CD8-positive, alpha-beta T cell (primary cell): ENCODE measurements at places on chromosomes 11 and 22.

DNA sequence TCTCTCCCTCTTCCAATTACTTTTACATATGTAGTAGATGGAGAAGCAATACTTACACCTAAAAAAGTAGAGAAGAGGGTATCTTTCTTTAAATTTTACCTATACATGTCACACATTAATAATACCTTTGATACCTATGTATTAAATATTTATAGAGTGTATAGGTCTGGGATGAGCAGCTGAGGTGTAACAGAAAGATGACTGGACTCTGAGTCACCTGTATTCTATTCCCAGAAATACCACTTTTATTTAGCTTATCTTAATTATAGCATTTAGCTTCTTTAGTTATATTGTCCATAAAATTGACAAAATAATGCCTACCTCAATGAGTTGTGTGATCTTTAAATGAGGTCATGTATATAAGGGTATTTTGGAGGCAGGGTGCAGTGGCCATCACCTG is 30.6 kb upstream of the YAP1 start:
- DNase-seq = no peak

- no peak for DNase-seq
These were observed 1.4 kb upstream of the PEX16 start for GRCh38 chr11:45918962-45919675.

DNA sequence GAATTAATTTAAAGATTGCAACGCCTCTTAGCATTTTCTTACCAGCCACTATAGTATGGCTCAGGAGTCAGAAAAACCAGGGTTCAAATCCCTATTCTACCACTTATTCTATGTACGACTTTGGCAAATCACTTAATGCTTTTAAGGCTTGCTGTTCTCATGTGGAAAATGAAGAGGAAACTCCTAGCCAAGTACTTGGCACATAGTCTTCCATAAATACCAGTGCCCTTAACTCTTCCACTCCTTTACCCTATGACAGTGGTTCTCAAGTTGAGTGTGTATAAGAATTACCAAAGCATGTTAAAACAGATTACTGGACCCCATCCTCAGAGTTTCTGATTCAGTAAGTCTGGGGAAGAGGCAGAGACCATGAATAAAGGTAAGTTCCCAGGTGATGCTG is 107.6 kb downstream of the RBFOX2 start:
- no peak for DNase-seq

DNA sequence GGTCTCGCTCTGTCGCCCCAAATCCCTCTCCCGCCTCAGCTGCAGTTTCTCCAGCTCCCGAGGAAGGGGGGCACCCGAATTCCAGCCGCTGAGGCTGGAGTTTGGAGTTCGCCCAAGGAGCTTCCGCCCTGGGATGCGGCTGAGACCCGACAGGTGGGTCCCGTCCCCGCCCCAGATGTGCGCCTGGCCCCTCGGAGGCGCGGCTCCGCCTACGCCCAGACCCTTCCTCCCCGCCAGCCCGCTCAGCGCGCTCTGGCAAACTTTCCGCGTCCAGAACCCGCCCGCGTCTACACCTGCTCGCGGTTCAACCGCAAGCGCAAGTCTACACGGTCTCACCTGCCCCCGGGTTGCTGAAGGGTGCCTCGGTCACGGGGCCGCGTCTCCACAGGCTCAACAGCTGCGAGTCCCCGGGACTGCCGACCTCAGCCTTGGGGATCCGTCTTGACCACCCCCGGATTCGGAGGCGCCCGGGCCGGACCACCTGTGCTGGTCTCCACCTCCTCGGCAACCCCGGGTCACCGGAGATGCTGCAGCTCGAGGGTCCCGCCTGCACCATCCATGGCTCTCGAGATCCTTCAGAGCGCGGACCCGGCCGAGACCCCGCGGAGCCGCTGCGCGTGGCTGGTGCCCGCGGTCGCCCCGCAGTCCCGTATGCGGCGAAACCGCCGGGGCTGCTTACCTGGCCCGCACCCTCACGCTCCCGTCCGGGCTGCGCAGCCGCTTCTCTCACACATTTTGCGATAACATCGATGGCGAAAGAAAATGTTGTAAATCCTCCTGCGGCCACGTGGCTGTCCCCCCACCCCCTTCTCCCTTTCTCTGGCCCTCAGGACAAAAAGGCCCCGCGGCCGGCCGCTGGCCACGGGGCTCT is 63.6 kb downstream of the NFAM1 start:
- peak; percentile 19 for DNase-seq

GRCh38 chr11:77046060-77046501 is 11.9 kb downstream of the B3GNT6 start:
- no peak for DNase-seq

DNA sequence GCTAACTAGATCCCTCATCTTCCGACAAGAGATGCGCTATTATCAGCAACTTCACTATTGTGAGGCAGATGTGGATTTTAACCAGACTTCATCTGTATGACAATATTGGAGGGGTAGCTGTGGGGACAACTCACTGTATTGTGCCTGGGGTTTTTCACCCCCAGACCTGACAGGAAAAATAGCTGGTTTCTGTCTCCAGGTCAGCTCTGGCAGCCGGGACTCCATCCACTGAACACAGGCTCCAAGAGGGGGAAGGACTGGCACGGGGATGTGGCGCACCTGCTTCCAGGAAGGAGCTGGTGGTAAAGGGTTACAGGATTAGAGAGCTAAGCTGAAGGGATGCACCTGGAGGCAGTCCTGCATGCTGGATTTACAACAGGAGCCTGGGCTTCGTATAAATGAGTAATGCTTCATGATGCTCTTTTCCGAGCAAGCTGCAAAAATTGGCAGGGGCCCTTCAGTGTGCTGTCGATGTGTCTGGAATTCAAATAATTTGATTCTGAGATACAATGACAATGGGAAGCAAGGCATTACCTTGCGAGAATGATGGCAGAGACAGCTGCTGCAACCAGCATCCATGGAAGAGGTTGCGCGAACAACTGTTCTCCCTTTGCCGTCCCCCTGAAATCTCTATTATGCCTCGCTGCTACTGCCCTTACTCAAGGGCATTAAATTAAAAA is 49.5 kb downstream of the LMO2 start:
- DNase-seq = no peak

DNA sequence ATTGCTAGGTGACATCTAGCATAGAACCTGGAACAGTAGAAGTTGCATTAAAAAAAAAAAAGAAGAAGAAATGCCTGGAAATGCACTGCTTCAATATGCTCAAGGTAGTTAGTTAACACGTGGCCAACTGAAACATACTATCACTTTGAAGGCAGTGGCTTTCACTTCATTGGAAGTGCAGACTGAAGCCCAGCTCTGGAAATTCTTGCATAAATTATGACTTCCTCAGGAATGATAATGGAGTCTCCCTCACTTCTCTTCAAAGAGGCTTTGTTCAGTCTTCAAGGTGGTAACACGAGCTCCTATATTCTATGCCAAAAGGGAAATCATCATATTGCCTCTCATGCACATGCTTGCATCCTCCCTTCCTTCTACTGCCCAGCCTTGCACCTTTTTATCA is 715.9 kb upstream of the API5 start:
- DNase-seq = no peak

DNA sequence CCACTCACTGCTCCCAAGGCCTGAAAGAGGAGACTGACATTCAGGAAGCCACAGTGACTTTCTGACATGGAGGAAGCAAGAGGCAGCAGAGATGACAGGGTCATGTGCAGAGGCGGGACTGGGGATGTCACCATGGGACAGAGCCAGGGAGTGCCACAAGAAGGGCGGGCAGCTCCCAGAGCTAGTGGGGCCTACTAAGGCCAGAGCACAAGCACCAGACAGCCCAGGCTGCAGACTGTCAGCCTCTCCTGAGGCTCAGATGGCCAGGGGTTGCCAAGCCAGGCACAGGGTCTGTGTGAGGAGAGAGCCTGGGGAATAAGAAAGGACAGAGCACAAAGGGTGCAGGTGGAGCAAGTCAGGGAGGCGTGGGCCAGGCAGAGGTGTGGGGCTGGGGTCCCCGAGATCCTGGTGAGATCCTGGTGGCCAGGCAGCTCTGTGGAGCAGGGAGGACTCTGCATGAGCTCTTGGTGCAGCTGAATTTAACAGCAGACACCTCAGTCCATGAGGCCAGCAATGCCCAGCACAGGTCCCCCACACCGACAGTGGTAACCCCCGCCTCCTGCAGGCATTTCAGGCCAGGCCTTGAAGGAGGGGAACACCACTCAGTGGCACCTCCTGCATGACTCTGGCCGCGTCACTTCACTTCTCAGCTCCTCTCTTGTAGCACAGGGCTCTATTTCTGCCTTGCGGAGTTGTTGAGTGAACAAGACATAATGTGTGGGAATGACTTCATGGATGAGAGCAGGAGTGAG is 52.3 kb downstream of the SGSM3 start:
- DNase-seq = no peak

- no peak for DNase-seq
These were observed 19.4 kb upstream of the CCDC179 start for GRCh38 chr11:22879630-22880029.

DNA sequence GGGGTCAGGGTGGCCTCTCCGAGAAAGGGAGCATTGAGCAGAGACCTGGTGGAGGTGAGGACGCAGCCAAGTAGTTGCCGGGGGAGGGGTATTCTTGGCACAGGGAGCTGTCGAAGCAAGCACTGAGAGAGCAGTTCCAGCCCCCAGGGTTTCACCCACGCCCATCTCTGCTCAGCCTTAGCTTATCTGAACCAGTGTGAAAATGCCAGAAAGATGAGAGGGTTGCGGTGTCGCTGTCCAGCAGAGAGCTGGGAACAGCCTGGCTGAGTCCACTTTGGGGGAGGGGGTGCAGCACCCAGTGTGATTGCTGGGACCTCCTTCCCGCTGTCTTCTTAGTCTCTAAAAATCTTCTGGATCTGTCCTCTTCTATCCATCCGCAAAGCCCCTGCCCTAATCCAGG is 123.3 kb upstream of the TBCEL start:
- no peak for DNase-seq

- no peak for DNase-seq
These were observed 13.3 kb downstream of the DUSP8 start for GRCh38 chr11:1558775-1559110.

DNA sequence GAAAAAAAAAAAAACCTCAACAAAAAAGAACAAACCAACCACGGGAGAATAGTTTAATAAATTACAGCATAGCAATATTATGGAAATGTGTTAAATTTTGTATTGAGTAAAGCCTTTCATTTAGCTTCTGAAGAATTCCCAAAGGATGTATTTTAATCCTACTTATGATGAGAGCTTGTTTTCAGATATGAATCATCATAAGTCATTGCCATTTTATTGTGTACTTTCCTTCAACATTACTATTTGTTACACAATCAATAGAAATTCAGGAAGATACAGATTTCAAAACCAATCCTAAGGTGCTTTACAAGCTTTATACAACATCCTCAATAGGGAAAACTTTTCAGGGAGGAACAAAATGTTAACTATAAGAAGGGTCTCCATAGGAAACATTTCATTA is 200.6 kb upstream of the CTSC start:
- DNase-seq = no peak

DNA sequence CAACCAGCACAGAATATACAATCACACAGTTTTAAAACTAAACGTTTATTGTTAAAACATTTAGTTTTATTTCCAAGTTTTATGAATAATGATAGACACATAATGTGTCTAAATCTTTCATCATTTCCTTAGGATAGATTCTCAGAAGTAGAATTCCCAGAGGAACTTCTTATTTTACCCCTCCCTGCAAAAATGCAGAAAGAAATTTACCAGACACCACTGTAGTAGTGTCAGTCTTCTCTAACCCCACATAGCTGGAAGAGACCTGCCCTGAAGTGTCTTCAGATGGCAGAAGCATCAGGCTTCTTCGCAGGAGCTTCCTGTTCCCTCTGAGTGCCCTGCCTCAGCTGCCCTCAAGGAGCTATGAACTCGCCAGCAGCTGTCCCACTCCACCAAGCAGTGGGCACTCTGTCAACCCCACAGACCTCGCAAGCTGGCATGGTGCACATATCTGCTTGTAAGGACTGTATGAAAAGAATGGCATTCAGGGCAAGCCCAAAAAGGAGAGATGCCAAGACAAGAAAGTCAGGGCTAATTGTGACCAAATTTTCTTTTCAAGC is 28.5 kb upstream of the PAK1 start:
- no peak for DNase-seq

- DNase-seq = no peak
These were observed 41.4 kb upstream of the ST14 start for GRCh38 chr11:130118165-130118564.

GRCh38 chr11:58780578-58780977 is 48.8 kb upstream of the GLYAT start:
- DNase-seq = no peak

DNA sequence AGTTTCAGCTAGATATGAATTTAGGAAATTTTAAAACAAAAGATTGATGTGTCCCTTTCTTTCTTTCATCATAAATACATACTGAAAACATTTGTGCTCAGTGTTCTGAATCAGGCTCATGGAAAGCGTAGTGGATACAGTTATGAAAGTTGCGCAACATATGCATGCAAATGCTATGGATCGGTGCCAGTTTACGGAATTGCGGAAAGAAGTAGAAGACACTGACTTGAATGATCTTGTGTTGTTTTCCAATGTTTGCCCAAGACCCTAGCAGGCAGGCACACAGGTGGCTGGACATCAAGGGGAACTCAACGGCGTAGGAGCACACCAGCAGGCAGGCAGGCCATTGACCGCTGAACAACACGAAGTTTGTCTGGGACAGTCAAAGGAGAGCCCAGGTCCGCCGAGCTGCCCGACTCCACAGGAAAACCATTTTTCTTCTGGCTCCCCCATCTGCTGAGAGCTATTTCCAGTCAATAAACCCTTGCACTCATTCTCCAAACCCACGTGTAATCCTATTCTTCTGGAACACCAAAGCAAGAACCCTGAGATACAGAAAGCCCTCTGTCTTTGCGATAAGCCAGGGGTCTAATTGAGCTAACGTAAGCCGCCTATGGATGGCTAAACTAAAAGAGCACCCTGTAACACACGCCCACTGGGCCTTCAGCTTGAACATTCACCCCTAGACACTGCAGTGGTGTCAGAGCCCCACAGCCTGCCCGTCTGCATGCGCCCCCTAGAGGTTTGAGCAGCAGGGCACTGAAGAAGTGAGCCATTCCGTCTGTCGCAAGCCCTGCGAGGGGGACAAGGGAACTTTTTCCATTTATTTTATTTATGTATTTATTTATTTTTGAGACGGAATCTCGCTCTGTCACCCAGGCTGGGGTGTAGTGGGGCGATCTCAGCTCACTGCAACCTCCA is 7.4 kb upstream of the BIRC3 start:
- no peak for DNase-seq

- peak; percentile 67 for DNase-seq
These were observed 6.9 kb upstream of the POLDIP3 start for GRCh38 chr22:42621505-42622002.

DNA sequence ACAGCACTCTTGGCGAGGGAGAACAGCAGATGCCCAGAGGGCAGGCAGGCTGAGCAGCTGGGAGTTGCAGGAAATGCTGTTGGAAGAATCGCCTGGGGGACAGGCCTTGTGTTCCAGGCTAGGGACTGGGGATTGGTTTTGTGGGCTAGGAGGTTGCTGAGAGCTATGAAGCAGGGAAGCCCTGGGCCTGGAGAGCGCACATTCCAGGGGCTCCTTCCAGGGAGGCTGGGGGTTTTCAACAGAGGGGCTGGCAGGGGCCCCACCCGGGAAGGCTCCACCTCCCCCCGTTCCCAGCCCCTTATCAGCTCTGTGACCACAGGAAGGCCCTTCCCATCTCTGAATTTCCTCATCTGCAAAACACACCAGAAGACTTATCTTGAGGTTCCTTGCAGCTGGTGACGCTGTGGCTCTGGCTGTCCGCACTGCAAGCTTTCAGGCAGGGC is 21.7 kb downstream of the WNT11 start:
- no peak for DNase-seq
